ENCODE measurements at places on chromosomes 6 and 20.

DNA sequence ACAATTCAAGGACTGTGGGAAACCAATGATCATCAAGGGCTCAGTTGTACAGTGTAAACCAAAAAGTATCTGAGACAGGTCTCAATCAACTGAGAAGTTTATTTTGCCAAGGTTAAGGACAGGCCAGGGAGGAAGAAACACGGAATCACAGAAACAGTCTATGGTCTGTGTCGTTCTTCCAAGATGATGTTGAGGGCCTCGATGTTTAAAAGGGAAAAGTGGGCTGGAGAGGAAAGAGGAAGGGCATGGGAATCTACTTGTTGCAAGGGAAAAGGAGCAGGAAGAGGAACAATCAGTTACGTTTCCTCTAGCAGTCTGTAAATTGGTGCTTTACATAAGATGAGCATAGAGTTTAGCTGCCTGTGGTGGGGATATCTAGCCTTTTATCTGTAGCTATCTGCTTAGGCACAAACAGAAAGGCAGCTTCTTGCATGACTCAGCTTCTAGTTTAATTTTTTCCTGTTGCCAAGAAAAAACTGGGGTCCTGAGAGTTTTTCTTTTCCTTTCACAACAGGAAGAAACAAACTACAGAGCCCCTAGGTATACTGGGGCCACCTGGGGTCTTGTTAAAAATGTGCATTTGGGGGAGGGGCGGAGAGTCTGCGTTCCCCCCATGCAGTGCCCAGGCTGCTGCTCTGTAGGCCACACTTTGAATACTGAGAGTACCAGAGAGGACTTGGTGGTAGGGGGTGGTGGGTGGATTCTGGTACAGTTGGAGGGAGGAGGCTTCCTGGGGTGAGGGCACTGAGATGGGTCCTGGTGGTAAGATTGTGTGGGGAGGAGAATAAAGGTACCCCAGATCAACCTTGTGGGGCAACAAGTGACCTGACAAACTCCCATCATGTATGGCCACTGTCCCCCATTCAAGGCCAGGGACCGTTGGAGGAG is 35.3 kb upstream of the EZR start:
- DNase-seq = no peak

- DNase-seq = no peak
Measured at GRCh38 chr20:53579581-53580375, 13.9 kb downstream of the ZNF217 start.

- DNase-seq = no peak
Measured at GRCh38 chr20:53899351-53900167, 170.8 kb downstream of the BCAS1 start.

GRCh38 chr6:131923356-131923755 is 27.8 kb downstream of the CCN2 start:
- no peak for DNase-seq

DNA sequence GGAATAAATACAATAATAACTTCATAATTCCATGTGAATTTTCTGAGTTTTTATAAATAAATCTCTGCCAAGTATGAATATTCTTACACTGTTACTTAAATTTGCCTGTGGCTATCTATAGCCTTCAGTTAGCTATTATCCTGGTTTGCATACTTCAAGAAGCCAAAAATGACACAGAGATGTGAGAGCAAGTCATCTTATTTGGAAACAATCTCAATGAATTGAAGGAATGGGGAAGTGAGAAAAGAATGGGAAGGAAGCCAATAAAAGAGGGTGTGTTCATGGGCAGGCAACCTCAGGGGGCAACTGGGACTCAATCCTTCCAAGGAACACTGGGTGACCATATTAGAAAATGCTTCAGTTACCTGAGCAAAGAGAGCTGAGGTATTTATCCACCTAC is 9.9 kb downstream of the HAO1 start:
- DNase-seq = no peak

DNA sequence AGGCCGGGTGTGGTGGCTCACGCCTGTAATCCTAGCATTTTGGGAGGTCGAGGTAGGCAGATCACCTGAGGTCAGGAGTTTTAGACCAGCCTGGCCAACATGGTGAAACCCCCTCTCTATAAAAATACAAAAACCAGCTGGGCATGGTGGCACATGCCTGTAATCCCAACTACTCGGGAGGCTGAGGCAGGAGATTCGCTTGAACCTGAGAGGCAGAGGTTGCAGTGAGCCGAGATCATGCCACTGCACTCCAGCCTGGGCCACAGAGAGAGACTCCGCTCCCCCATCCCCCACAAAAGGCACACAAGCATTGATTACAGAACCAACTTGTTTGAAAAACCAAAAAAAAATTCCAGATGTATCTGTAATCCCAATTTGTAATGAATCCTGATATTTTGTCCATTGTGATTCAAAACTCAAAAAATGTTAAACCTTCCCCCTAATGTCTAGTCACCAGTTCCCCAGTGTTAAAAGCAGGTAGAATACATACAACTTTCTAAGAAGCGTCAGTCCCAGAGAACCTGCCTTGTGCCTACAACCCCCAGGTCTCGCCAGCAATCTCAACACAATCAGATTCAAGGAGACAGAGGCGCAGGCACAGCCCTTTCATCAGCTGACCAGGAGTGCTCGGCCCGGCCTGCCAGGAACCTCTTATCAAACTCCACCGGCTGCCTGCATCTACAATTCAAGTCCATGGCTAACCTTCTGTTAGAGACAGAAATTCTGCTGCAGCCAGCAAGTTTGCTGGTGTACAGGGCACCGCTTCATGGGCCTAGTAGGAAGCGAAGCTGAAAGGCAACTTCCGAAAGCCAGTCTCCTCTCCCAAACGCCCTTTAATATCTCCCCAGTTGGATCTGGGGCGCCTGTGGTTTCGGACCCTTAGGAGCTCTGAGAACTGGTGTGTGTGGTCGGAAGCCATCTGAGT is 2.1 kb downstream of the EZR start:
- no peak for DNase-seq

- no peak for DNase-seq
Measured at GRCh38 chr6:32148289-32149091, 3.2 kb downstream of the PRRT1 start.

- DNase-seq = no peak
Measured at GRCh38 chr6:16232086-16232485, 6.3 kb upstream of the GMPR start.

- DNase-seq = no peak
Measured at GRCh38 chr20:43971267-43971666, 56.6 kb downstream of the TOX2 start.

- no peak for DNase-seq
Measured at GRCh38 chr6:103783329-103783728, 1076.4 kb downstream of the HACE1 start.

DNA sequence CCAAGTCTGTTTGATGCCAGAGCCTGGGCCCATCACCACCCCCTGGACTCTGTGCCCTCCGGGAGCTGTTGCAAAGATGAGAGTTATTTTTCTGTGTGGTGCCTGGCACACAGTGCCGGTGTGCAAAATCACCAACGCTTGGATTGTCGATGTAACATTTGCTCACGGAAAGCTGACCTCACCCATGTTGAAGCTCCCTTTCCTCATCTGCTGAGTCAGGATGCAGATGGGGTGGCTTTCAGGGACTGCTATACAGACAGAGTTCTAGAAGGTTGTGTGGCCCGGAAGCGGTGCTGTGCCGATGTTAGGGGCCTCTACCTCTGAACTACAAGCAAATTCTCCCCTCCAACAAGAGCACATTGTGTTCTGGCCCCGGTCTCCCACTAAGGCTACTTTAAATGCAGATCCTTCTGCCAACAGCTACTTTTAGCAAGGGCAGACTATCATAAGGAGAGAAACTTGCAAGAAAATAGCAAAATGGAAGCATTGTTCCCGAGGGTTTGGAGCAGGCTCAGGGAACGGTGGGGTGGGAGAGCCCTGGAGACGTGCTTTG is 34.0 kb downstream of the EYA2 start:
- DNase-seq = no peak

- no peak for DNase-seq
Measured at GRCh38 chr6:110296241-110297025, 61.7 kb downstream of the METTL24 start.

GRCh38 chr6:90383196-90383822 is 86.7 kb upstream of the BACH2 start:
- DNase-seq = no peak

- DNase-seq = no peak
Measured at GRCh38 chr6:109760208-109760607, 69.1 kb downstream of the FIG4 start.

DNA sequence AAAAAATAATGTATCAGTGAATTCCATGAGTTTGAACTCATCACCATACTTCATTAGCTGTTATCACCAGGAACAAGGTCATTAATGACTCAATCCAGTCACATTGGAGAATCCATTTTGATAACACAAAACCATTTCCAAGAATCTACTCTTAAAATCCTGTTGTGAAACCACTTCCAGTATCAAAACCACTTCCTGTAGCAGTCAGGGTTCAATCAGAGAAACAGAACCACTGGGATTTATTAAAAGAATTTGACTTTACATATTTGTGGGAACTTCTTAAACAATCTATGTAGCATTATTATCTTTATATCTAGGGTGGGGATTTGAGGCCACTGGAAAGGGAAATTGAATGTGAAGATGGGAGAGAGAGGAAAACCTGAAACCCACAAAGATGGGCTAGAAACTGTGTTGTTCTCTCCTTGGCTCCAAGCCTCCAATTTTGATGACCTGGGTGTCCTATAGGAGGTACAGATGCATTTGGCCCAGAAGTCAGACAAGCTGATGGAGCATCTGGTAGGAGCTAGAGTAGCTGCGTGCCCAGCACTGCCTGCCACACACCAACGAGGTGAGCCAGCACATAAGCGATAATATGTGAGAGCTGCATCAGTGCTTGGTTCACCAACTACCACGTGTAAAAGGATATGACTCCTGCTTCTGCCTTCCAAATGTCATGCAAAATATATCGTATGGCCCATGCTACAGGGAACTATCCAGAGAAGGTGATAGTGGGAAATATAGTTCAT is 117.0 kb downstream of the TMEM200A start:
- no peak for DNase-seq

- no peak for DNase-seq
Measured at GRCh38 chr6:18962361-18962905, 575.3 kb downstream of the RNF144B start.

DNA sequence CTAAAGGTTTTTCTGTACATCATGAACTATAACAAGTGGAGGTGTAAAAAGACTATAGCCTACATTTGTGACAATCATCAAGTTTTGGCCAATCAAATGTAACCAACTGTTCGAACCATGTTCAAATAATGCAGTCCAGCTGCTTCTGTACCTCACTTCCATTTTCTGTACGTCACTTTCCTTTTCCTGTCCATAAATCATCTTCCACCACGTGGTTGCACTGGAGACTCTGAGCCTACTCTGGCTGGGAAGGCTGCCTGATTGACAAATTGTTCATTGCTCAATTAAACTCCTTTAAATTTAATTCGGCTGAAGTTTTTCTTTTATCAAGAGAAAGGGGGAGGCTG is 270.4 kb upstream of the JARID2 start:
- DNase-seq = no peak

GRCh38 chr6:128032042-128032441 is 131.2 kb upstream of the THEMIS start:
- DNase-seq = no peak
